A549 treated with DMSO at 1 μM for 4 hours (cell line): ENCODE measurements at places on chromosomes 1 and 21. TPM values are rescaled to one million over a fixed set of nuclear protein-coding genes. Genes with fewer than 3 reads are reported as not detected.

The TTF2 gene
- 16.7 to 27.4 TPM (median 24.3 TPM) in 5 replicates for total RNA-seq

The PHLDA3 gene
- total RNA-seq = 97.5 to 183 TPM (median 146 TPM) in 5 replicates

The GNAT2 gene
- total RNA-seq = 0.13 to 0.20 TPM (median 0.18 TPM) in 3 of 5 replicates, not detected in the others

The TP73 gene
- total RNA-seq = 0.37 to 0.63 TPM (median 0.58 TPM) in 5 replicates

The ADAM30 gene
- total RNA-seq = not detected in 5 replicates

The GSTM2 gene
- 3.2 to 5.2 TPM (median 4.0 TPM) in 5 replicates for total RNA-seq

The KIF17 gene
- total RNA-seq = 0.99 to 1.4 TPM (median 1.3 TPM) in 5 replicates

The CXADR gene
- total RNA-seq = 7.3 to 11.2 TPM (median 9.0 TPM) in 5 replicates

The APCS gene
- not detected in 5 replicates for total RNA-seq

The CFAP410 gene
- 7.0 to 8.7 TPM (median 7.8 TPM) in 5 replicates for total RNA-seq

The CTH gene
- 1.6 to 2.1 TPM (median 1.7 TPM) in 5 replicates for total RNA-seq

The RGS4 gene
- total RNA-seq = 0.07 to 0.39 TPM (median 0.16 TPM) in 4 of 5 replicates, not detected in the other

The TLCD4 gene
- 6.1 to 14.2 TPM (median 11.6 TPM) in 5 replicates for total RNA-seq

The CLCA1 gene
- not detected in 5 replicates for total RNA-seq

The AK2 gene
- total RNA-seq = 154 to 166 TPM (median 158 TPM) in 5 replicates

The AMY1A gene
- not detected in 5 replicates for total RNA-seq

The TNFRSF9 gene
- total RNA-seq = 2.7 to 4.6 TPM (median 3.8 TPM) in 5 replicates

The TFAP2E gene
- 0.35 to 0.77 TPM (median 0.47 TPM) in 5 replicates for total RNA-seq

The SIK1 gene
- 9.8 to 19.2 TPM (median 16.6 TPM) in 5 replicates for total RNA-seq

The CFAP141 gene
- total RNA-seq = not detected in 5 replicates

The SLC35F3 gene
- total RNA-seq = 3.3 to 6.6 TPM (median 5.9 TPM) in 5 replicates

The TRNP1 gene
- total RNA-seq = 122 to 199 TPM (median 187 TPM) in 5 replicates

The RYR2 gene
- total RNA-seq = 0.03 to 0.10 TPM (median 0.06 TPM) in 4 of 5 replicates, not detected in the other

The CLCNKB gene
- 0.05 to 0.08 TPM (median 0.06 TPM) in 3 of 5 replicates, not detected in the others for total RNA-seq
